ENCODE measurements at places on chromosomes 3 and 15.

DNA sequence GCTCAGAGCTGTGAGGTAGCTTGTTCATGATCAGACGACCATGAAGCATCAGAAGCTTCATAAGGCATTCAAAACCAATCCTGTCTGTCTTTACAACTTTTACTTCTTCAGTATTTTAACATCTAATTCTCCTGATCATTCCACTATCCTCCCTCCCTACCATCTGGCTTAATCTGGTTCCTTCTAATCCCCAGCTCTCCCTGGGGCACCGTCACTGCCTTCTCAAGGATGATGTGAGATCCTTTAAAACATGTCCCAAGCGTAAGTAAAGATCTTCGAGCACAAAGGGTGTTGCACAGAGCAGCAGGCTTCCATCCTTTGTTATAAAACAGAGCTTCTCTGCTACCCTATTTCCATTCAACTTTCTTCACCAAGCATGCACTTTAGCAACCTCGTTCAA lies 362.7 kb upstream of the ARRDC4 start:
- no peaks in the 10 kb centered on the region for H3K27me3 ChIP-seq
- H3K36me3 ChIP-seq = no peaks in the 10 kb centered on the region
- H3K27ac ChIP-seq = no peak overlapping the region
- no peak for DNase-seq
- no peak overlapping the region for H3K4me3 ChIP-seq
- H3K4me1 ChIP-seq = no peaks in the 10 kb centered on the region

DNA sequence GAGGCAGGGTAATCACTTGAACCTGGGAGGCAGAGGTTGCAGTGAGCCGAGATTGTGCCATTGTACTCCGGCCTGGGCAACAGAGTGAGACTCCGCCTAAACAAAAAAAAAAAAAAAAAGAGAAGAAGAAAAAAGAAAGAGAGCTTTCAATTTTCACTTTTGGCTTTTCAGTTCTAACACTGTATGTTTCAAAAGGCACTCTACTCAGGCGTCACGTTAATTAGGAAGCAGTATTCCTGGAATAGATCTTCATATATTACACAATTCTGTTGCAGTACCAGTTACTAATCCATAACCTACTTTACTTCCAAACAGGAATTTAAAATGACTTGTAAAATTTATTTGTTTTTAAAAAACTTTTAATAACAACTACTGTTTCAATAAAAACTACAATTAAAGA lies 131.7 kb upstream of the PLXND1 start:
- DNase-seq = no peak
- no peak overlapping the region for H3K4me3 ChIP-seq
- H3K4me1 ChIP-seq = no peaks in the 10 kb centered on the region
- H3K36me3 ChIP-seq = no peaks in the 10 kb centered on the region
- no peaks in the 10 kb centered on the region for H3K27me3 ChIP-seq

DNA sequence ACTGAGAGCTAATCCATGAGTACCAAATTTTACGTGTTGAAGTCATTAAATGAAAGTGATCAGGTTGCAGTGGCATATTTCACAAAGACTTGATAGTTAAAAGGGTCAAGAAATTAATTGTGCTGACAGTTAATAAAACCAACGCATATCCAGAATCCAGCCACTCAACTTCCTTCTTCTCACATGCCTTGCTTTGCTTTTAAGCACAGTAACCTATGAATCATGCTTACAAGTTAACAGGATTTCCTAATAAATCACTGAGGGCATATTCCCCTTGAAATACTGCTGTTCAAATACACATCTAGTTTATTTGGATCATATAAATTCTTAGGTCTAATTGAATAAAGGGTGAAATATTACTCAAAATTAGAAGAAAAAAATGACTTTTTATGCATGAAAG lies 801.5 kb upstream of the EPHA6 start:
- no peaks in the 10 kb centered on the region for H3K4me1 ChIP-seq
- H3K27ac ChIP-seq = no peak overlapping the region
- no peak overlapping the region for H3K4me3 ChIP-seq
- DNase-seq = no peak
- no peaks in the 10 kb centered on the region for H3K27me3 ChIP-seq

GRCh38 chr3:109864452-109864851 lies 527.1 kb upstream of the DPPA4 start:
- DNase-seq = no peak
- H3K27ac ChIP-seq = no peak overlapping the region
- H3K4me1 ChIP-seq = no peaks in the 10 kb centered on the region
- H3K4me3 ChIP-seq = no peak overlapping the region
- no peaks in the 10 kb centered on the region for H3K36me3 ChIP-seq
- no peaks in the 10 kb centered on the region for H3K27me3 ChIP-seq

DNA sequence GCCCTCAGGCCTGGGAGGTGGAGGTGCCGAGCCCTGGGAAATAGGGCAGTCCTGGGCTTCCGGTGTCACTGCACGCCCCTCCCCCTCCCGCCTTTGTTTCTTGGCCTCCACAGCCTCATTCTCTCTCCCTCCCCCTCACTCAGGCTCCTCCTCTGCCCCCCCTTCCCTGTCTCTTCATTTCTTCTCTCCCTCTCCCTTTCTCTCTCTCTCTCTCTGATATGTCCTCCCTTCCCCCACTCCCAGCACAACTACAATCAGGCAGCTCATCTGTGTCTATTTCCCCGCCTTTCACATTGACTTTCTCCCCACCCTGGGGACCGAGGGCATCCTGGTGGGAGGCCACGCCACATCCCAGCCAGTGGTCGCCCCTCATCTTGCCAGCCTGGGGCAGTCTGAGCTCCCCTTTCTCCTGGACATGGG lies 40.2 kb downstream of the IDH2 start:
- peak overlapping the region; percentile 74 for H3K27ac ChIP-seq
- no peaks in the 10 kb centered on the region for H3K27me3 ChIP-seq
- peak overlapping the region; percentile 13 for H3K4me3 ChIP-seq
- no peaks in the 10 kb centered on the region for H3K36me3 ChIP-seq
- peak; percentile 73 for DNase-seq

DNA sequence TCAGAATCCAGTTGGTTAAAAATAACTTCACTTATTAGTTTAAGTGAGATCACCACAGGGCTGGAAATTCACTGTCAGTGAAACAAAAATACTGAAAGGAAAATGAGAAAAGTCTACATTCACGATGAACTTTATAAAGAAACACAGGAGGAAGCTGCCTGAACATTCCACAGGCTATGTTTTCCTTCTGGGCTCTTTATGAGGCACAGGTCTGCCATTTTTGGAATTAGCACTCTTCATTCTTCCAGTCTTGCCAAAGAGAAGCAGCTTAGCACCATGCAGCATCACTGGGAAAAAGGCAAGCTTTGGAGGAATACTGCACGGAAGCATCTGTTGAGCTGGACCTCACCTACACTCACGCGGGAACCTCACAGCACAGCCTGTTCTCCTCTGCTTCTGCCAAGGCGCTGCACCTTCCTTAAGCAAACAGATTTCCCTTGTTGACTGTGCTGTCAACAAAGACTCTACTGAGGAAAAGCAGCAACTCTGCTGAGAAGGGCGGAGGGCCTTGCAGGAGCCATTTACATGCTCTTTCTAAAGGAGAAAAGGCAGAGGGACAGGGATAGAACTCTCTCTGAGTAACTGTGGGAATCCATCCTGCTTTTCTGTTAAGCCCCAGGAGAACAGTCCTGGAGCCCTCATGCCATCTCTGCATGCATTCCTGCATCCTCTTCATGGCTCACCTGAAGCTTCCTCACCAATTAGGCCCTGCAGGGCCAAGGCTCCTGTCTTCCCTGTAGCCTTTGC lies 15.7 kb downstream of the SUSD5 start:
- H3K36me3 ChIP-seq = no peaks in the 10 kb centered on the region
- DNase-seq = peak; percentile 57
- no peaks in the 10 kb centered on the region for H3K4me1 ChIP-seq
- H3K27ac ChIP-seq = no peak overlapping the region
- H3K4me3 ChIP-seq = no peak overlapping the region
- no peaks in the 10 kb centered on the region for H3K27me3 ChIP-seq

DNA sequence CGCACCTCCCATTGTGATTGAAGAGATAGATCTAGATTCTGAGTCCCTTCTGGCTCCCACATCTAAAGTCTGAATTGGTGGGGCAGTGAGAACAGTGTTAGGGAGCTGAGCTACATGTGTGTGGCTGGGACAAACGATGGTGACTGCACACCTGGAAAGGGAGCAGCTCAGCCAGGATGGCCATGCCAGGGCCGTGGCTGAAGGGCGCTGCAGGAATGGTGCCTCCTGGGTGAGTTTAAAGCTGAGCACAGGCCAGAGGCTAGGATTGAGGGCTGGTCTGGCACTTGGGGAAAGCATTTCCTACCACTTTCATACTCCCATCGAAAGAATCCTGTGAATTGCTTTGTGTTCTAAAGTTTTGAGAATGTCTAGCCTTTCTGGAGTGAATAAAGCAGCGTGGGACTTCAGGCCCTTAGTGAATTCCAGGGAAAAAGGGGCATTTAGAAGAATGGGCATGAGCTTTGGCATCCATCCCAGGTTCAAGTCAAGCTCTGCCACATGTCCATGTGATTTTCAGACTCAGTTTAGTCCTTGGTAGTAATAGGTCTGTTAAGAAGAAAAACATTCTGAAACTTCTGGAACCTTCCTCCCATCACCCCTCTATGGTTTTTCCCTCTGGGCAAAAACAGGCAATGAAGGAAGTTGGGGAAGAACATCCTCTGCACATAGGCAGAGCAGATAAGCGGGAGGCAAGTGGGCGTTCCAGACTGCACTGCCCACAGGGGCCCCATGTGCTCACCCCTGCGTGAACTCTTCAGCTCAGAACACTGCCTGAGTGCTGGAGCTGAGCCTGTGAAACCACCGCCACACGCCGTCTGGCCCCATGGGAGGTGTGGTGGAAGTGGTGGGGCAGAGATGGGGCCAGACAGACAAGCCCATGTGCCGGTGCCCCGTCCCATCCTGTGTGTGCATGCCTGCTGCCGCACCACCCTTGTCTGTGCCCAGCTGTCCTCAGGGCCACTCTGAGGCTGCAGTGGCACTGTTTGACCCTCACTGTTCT lies 12.9 kb upstream of the CPNE9 start:
- H3K4me1 ChIP-seq = no peaks in the 10 kb centered on the region
- no peaks in the 10 kb centered on the region for H3K27me3 ChIP-seq
- peaks cover 29% of the 10 kb centered on the region for H3K36me3 ChIP-seq
- no peak overlapping the region for H3K4me3 ChIP-seq
- H3K27ac ChIP-seq = no peak overlapping the region

GRCh38 chr3:179672918-179673317 lies 20.1 kb downstream of the USP13 start:
- no peak overlapping the region for H3K4me3 ChIP-seq
- DNase-seq = no peak
- no peaks in the 10 kb centered on the region for H3K36me3 ChIP-seq
- H3K27ac ChIP-seq = peak overlapping the region; percentile 67

- no peak overlapping the region for H3K4me3 ChIP-seq
- no peak for DNase-seq
- no peak overlapping the region for H3K27ac ChIP-seq
- H3K36me3 ChIP-seq = no peaks in the 10 kb centered on the region
- peaks cover 3% of the 10 kb centered on the region for H3K4me1 ChIP-seq
Measured at GRCh38 chr3:188168648-188169047, 14.7 kb downstream of the LPP start.

Data from breast epithelium (tissue), 4 donors.